Stimulated activated CD8-positive, alpha-beta memory T cell treated with anti-CD3 and anti-CD28 coated beads, Interleukin-2, amount 100 ng/mL, for 1 hour (primary cell): ENCODE measurements at places on chromosomes 7 and 10.

DNA sequence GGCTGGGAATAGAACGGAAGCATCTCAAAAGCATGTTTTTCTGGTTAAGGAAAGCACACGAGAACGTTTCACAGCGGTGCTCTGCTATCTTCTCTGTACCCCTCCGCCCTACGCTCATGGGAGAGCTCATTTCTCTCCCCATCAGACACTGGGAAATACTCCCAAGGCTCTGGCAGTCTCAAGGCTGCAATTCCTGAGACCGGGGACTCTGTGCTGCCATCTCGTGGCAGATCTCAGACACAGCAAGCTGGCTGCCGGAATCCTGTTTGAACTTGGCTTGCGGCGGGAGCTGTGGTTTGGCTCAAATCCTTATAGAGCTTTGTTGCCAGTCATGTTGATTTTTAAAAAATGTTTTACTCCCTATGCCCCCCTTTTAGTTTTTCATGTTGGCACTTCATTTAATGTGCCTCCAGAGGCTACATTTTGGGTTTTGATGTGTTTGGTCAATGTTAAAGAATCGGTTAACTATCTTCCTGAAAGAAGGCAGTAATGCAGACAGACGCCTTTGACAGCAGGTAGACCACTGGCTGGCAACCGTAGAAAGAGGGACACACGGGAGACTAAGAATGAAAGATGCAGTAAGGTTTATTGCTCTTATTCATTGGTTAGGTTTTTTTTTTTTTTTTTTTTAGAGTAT is 27.6 kb downstream of the BMPER start:
- peak; percentile 8 for DNase-seq

DNA sequence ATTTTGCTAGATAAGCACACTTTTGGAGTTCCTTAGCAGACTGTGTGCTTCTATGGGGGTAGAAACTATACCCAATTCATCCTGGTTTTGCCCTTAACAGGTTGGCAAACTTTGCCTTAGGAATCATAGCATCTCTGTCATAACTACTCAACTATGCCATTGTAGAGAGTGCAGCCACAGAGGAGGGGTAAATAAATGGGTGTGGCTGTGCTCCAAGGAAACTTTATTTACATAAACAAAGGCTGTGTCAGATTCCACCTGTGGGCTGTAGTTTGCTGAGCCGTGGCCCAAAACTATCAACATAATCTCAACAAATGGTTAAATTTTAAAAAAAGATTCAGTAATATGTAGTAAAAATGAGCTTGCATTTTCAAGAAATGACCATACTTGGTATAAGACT is 51.6 kb upstream of the LAMB1 start:
- no peak for DNase-seq

DNA sequence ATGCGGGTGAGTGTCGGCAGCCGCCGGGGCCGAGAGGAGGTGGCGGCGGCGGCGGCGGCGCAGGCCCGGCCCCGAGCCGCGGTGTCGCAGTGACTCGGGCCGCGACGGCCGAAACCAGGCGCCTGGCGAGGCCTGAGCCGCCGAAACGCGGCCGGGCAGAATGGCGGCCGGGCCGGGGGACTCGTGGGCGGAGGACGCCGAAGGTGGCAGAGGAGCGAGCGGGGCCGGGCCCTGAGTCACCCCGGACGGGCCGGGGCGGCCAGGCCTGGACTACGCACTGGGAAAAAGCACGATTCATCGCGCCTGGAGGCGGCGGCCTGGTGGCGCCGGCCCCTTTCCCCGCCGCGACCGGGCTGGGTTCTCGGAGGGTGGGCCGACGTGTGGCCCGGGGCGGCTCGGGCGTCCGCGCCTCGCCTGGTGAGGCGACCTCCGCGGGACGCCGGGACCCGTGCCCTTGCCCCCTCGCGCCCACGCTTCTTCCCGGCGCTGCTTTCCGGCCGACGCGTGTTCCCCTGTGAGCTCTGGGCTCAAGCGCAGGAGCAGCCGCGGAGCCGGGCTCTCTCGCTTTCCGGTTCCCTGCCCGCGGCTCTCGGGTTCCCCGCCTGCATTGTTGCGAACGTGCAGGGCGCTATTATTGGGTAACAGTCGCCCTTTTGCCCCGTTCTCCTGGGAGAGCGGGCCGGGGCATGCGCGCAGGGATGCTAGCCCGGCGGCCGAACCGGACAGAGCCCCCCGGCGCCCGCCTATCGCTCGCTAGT is 500 bp downstream of the CUL1 start:
- peak; percentile 28 for DNase-seq

DNA sequence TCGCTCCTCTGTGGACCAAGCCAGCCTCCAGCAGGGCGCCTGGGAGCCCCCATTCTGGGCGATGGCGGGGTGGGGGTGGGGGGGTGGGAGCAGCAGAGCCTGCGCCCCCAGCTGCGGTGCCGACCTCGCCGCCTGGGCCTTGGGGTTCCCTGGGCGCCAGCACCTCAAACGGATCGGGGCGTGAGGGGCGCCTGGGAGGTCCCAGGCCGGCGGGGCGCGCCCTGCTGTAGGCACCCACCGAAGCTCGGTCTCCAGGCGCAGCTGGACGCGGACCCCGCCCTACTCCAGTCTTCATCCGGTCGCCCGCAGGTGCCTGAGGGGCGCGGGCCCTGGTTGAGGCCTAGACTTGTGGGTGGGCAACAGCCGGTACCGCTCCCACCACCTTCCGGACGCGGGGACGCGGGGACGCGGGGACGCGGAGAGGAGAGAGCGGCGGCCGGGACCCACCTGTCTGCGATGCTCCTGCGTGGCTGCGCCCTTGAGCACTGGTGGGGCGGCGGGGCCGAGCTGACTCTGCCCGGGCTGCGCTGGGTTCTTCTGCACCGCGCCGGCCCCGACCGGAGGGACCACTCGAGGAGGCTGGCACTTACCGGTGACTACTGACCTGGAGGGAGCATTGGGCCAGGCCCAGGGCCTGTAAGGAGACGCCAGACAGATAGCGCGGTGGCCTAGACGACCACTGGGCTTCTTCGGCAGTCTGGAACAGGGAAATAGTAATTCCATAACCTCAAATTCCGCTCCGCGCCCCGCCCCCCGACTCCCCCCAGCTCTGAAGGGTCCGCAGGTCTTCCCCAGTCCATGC is 5.5 kb upstream of the KCP start:
- no peak for DNase-seq

DNA sequence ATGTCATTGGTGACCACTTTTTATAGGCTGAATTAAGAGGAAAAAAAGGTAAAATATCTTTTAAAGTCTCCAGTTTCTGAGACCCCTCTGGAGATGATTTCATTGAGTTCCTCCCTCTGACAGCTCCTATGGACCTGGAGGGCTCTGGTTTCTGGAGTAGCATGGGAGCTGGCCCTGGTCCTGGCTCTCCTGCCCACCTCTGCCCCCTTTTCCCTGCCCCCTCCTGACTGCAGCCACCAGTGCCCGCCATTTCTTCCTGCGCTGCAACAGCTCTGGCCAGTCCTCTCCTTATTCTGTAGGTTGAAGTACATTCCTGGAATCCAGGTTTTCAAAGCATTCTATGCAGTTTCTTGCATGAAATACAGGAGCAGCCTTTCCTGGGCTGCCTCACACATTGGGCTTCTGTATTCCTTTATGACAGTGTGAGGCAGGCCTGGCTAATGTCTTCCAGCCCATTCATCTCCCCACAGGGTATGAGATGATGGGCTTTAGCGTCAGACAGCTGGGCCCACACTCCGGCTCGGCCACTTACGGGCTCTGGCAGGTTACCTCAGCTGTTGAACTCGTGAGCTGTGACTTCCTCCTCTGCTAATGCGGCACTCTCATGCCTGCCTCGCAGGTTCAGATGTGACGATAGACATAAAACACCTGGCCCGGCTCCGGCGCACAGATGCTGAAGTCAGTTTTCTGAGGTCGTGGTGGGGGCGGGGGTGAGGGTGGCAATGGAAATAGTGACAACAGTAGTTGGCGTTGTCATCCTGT is 101.7 kb downstream of the MGMT start:
- DNase-seq, result no peak

GRCh38 chr7:15863951-15864625 is 177.6 kb upstream of the MEOX2 start:
- DNase-seq, result no peak

DNA sequence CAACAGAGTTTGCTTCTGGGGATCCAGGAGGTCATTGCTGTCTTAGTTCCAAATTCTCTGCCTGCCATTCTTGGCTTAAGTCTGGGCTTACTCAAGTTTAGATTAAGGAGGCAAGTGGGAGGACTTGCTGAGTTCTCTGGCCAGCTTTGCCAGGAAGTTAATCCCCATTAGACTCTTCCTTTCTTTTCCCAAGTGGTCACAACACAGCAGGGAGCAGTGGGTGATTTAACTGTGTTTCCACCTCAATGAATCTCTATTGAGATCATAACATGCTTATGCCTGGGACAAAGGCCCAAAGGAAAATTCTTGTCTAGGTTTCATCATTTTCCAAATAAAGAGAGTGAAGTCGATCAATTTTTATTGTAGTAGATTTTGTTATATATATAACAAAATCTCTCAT is 1159.6 kb downstream of the SORCS3 start:
- no peak for DNase-seq

GRCh38 chr10:75845176-75845947 is 413.9 kb downstream of the LRMDA start:
- DNase-seq, result no peak

DNA sequence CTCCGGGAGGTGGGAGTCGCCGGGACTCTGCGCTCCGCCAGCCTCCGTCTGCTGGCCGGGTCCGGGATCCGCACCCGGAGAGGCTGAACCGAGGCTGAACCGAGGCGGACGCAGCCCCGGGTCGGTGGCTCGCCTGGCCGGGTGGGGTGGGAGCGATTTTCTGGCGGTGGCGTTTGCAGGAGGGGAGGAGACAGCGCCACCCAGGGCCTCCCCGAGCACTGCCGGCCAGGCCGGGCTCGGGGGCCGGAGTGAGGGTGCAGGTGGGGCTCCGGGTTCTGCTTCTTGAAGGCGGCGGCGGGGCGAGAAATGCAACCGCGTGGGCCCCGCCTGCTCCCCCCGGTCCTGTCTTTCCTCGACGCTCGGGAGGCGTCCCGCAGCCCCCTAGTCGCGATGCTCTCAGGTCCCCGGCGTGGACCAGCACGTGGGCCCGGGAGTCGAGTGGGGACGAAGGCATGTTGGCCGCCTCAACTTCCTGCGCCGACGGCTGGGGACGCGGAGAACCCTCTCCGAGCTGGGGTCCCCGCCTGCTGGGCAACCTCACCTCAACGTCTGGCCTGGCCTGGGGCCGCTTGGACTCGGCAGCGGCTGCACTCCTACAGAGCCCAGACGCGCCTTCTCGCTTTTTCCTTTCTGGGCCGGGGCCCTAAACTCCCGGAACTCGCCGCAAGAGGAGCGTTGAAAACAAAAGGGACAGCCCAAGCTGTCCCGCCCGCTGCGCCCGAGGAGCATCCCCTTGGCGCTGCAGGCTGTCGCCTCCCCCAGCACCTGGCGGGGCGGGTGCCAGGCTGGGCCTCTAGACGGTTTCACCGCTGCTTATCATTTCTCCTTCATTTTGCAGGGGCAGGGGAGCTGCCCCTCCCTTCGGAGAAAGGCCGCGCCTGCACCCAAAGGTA is 25.2 kb upstream of the VAX1 start:
- DNase-seq, result no peak

DNA sequence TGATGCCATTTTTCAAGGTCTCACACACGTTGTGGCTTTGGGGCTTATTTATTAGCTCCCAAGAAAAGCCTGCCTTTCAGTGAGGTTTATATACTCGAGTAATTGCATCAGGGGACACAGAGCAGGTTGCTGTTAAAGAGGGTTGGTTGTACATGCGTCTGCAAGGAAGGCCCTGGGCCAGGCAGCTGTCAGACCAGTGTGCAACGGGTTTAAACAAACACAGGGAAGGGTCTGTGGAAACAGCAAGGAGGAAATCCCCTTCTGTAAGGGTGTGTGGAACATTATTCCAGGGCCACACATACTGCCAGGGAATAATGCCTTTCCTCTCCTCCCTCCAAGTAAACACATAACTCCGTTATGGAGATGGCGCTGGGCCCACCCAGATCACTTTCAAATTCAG is 1.7 kb upstream of the CHST15 start:
- DNase-seq, result no peak

DNA sequence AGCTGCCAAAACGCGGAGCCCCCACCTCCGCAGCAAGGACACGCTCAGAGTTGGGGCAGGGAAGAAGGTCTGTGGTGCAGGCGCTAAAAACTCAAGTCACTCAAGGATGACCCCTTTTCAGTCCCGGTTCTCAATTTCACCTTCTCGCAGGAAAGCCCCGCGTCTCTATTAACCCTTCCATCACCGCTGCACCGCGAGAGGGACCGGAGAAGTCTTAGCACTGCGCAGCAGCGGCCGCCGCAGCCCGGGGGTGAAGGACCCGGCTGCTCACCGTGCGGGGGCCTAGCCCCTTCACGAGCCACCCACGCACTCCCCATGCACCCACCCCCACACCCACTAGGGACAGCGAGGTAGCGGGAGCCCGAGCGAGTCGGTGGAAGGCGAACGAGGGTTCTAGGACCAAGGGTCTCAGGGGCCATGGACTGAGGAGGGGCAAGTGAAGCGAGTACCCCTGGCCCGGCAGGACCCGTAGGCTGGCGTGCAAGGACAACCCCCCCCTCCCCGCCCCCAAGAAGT is 162.9 kb downstream of the SH3PXD2A start:
- no peak for DNase-seq

GRCh38 chr10:2038036-2038435 is 300.7 kb upstream of the ADARB2 start:
- DNase-seq, result no peak

DNA sequence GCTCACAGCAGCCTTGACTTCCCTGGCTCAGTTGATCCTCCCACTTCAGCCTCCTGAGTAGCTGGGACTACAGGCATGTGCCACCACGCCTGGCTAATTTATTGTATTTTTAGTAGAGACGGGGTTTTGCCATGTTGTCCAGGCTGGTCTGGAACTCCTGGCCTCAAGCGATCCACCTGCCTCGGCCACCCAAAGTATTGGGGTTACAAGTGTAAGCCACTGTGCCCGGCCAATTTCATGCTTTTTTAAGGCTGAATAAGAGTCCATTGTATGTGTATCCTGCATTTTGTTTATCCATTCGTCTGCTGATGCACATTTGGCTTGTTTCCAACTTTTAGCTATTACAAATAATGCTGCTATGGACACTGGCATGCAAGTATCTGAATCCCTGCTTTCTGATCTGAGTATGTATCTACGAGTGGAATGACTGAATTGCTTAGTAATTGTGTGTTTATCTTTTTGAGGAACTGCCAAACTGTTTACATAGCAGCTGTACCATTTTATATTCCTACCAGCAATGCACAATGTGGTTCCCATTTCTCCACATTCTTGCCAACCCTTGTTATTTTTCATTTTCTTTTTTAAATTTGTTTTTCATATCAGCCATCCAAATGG is 37.3 kb upstream of the TPST1 start:
- DNase-seq, result no peak

- DNase-seq, result no peak
Observed at GRCh38 chr10:101043363-101043707, 12.3 kb downstream of the SFXN3 start.

- no peak for DNase-seq
Observed at GRCh38 chr10:46312953-46313352, 26.2 kb downstream of the ANTXRL start.
